Tongue (tissue), 3 donors: ENCODE measurements at places on chromosomes 5 and 9.

DNA sequence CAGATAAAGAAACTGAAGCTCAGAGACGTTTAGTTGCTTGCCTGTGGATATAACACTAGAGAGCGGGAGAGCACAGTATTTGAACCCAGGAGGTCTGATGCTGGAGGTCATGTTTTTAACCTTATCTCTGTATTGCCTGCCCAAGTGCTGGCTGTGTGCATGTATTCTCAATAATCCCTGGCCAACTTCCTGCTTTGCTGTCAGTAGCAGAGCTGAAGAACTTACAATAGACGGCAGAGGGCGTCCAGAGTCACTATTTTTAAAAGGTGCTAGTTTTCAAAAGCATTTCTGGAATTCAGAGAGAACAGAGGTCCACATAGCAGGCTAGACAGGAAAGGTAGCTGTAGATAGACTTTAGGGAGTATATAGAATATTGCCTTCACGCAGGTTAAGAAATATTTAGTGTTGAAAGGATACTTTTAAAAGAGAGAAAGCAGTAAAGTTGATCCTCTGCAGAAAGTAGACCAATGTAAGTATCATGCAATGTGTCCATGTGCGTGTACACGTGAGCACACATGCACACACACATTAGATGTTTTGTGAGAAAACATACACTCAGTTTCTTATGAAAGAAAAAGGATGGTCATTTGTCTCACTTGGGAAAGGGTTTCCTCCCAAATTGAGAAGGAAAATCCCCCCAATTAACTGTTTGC is 46.3 kb downstream of the PTCD2 start:
- peak; percentile 93 for DNase-seq

DNA sequence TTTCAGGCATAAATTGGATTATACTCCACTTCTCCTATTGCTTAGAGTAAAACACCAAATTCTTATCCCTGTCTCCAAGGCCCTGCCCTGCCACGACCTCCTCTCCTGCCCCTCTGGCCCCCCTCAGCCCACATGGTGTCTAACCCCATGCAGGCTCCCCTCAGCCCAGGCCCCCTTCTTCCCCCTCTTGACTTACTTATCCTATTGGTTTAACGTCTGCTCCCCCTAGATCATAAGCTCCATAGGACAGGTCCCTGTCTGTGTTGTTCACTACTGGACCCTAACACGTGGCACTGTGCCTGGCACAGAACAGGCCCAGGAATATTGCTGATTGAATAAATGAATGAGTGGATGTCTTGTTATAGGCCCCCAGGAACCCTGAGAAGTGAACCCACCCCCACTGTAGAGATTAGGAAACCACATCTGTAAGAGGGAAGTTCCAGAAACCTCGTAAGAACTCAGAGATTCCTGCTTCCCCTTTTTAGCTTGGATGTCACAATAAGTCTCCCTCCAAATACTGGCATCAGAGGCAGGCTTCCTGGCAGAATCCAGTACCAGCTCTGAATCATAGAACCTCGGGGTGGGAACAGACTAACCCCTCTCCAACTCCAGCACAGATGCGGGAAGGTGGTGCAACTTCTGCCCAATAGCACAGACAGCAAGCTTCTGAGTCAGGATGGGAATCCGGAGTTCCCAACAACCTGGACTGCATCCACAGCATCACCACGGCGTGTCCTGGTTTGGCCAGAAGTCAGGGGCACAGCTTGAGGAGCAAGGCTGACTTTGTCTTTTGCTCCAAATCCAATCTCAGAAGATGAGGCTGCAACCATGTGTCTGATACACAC is 31.5 kb downstream of the HRH2 start:
- no peak for DNase-seq

DNA sequence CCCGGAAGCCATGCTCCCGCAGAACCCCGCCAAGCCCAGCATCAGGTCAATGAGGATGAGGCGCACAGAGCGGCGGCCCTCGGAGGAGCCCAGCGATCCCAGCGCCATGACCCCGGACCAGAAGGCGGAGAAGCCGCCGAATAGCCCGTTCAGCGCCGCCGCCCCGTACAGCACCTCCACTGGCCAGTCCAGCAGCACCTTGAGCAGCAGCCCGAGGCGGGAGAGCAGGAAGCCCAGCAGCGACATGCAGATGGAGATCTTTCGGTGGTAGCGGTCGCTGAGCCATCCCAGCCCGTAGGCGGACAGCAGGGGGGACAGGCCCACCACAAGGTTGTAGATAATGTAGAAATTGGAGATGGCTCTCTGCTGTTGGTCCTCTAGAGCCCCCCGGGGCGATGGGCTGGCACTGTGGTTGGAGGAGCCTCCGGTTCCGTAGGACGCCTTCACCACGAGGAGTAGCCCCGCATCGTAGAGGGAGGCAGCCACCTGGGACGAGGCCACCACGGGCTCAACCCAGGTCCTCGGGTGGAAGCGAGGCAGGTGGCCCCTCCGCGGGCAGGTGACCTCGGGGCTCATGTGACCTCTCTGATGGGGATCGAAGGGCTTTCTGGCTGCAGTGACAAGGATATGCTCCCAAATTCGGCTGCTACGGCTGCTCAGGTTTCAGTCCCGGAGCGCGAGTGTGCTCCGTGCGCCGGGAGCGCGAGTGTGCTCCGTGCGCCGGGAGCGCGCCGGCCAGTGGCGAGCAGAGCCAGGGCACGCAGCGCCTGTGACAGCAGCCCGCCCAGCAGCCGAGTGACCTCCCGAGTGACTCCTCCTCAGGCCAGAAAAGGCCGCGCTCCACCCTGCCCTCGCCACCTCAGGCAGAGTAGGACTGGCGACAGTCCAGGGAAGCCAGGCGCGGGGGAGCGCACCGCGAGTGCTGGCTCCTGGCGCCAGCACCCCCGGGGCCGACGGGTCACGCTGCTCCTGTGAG is at the start of gene SLC46A2:
Gene SLC46A2 (minus strand): TSS at position 771 of the 976 bp plus-strand sequence. CDS start 195 bp downstream, at position 576.
- peak; percentile 17 for DNase-seq

DNA sequence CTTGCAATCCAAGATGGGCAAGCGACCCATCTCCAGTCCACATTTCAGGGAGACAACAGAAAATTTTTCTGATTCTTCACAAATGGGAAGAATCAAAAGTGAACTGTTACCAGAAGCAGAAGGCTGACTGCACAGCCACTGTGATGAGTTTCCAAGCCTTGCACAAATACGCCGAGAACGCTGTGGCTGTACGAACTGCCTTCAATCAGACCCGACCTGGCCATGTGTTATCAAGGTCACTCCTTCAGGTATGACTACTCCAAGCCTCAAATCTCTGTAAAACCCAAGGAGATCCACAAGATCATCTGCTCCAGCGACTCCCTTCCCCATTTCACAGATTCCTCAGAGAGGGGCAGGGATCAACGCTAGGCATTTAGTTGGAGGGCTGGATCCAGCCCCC is 26.9 kb downstream of the RAPGEF1 start:
- no peak for DNase-seq

DNA sequence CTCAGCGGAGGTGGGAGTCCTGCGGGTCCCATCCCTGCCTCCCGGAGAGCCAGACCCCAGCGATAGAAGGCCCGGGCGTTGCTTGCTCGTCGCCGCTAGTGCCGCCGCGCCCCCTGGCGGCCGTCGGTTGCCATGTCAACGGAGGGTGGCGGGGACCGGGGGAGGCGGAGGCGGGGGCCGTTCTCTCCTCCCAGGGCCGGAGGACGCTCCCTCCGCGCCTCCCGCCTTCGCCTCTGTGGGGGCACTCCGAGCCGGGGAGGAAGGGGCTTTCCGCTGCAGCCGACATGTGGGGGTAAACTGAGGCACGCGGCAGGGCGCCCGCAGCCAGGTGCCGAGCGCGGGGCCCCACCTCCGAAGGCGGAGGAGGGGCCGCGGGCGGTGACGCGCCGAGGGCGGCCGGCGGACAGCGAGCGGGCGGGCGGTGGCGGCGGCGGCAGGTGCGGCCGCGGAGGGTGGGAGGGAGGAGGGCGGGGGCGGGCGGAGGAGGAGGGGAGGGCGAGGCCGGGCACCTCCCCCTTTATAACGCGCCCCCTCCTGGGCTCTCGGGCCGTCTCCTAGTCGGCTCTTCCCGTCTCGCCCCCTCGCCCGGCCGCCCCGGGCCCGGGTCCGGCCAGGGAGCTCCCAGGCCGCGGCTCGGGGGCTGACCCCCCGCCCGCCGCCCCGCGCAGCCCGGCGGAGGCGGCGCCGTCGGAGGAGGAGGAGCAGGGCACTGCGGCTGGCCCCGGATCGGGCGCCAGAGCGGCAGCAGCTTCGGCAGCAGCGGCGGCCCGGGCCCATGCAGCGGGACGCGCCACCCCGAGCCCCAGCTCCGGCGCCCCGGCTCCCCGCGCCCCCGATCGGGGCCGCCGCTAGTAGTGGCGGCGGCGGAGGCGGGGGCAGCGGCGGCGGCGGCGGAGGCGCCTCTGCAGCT is 556 bp upstream of the CDK9 start:
- DNase-seq, result peak; percentile 94

DNA sequence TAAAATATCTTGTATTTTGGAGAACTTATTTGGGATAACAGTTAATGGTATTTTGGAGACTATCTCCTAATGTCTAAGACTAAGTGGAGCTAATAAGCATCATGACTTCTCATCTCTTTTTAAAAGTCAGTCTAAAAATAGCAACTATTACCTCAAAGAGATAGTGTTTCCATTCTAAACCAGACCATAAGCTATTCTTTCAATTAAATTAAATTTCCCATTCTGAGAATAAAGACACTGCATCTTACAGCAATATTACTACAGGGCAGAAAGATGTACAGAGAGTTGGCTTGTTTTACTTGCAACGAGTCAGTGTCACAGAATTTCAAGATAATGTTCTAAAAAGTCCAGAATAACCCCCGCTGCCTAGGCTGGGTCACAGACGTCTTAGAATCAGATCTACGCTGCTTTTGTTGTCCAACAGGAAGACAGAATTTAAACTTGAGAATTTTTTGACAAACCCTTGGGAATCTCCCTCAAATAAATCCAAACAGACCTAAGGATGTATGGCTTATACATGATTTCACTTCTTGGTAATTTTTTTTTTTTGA is 98.9 kb downstream of the USP20 start:
- no peak for DNase-seq

- DNase-seq, result no peak
Measured at GRCh38 chr9:124014211-124014955, 2.8 kb downstream of the LHX2 start.

- DNase-seq, result no peak
Measured at GRCh38 chr9:117706421-117707116, 2.4 kb downstream of the TLR4 start.

DNA sequence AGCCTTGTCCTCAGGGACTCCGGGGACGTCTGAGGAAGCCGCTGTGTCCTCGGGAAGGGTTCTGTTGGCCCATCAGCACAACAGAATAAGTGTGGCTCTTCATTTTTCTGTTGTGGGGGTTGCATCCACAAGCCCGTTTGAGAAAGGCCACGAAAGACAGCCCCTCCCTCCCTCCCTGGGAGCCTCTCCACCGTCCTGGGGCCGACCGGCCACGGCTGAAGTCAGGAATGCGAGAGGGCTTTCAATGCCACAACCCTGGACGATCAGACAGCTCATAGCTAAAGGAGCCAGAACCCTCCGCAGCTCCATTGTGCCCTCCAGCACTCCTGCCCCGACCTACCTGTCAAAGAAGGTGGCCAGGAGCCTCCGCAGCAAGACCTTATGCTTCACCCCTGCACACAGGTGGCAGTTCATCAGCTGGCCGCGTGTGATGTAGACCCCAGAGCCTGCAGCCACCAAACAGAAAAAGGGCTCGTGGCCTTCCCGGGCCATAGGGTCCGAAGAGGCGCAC is 52.4 kb upstream of the UBAC1 start:
- DNase-seq, result no peak

GRCh38 chr9:130627051-130627450 is 37.3 kb upstream of the PRDM12 start:
- DNase-seq, result no peak

GRCh38 chr5:159629158-159629557 is 287.1 kb upstream of the ADRA1B start:
- no peak for DNase-seq

GRCh38 chr5:141875022-141875740 is 3.0 kb downstream of the PCDH1 start:
- DNase-seq, result no peak

DNA sequence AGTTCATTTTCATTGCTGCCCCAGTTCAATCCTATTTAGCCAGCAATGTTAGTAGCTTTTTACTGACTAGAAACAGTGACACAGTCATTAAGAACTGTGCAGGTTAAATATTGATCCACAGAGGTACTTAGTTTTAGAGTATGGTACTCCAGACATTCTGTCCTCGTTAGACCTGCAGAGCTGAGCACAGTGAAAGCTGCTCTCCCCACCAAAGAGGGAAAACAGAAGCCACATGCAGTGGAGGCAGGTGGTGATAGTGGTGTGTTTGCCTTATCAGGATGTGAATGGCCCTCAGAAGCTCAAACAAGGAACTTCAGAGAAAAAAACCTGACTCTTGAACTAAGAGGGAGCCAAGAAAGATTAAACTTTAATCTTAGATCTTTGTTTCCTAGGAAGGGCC is 75.5 kb downstream of the UNC13B start:
- DNase-seq, result no peak

GRCh38 chr9:89822996-89823395 is 218.2 kb downstream of the GADD45G start:
- no peak for DNase-seq
